CD4-positive, alpha-beta T cell treated with Interleukin-1 beta for 1 hour (primary cell): ENCODE measurements at places on chromosomes 2 and 18.

DNA sequence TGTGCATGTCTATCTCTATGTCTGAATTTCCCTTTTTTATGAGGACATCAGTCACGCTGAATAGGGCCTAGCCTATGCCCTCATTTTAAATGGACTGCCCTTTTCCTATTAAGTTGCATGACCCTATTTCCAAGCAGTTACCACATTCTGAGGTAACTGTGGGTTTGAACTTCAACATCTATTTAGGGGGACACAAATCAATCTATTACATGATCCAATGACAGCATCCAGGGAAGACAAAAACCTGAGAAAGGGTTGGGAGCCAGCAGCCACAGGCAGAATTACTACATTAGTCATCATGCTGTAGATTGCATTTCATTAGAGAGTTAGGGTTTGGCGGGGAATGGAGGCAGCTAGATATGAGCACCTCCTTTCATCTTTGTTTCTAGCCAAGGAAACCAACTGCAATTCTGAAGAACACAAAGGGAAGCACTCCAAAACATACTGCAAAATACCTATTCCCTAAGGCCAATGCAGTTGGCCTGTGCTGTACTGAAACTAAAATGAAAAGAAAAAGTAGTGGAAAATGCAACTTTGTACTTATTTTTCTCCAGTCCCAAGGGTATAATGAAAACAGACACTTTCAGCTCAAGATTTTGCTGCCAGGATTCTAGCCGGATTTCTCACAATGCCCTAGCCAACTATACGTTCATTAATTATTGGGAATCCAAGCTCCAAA is 40.4 kb upstream of the C1D start:
- DNase-seq, result no peak

DNA sequence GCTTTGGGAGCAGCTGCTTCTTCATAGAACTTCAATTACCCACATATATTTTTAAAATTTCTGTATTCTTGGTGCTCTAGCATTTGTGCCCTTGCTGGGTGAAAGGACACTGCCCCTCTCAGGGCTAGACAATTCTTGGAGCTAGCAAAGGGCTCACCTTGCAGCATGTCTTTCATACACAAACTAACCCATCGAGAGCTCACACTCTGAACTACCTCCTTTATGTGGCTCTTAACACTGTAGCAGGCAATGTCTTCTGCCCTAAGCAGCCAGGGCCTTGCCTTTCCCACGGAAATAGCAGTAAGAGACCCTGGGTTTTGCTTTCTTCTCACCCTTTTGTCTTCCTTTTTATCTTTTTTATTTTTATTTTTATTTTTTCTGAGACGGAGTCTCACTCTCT is 234.0 kb downstream of the ACTR3 start:
- no peak for DNase-seq

DNA sequence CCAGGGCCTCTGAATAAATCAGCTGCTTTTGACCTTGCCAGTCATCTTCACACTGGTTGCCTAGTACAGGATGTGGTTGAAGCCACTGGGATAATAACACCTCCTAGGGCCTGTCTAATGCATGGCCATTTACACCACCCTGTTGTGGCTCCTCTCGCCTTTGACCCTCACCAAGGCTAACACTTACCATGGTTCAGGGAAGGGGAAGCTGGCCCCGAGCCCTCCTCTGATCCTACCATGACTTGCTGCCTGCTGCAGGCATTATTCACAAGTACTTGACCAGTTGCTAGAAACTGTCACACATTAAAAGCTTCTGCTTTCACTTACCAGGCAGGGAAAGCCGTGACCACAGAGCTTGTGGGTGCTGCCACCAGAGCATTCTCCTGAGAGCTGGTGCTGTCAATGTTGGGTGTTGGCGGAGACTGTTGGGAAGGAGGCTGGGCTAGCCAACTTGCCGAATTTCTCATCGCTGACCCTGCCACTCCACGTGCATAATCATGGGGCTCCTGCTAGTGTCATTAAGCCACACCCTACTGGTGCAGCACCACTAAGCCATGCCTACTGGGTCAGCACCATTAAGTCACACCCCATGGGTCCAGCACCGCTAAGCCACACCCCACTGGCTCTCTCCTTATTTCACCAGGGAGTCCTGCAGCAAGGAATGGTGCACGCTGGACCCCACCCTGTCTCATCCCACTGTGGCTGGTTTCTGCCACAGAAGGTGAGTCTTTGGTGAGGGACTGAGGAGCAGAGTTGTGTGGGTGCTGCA is 47.0 kb upstream of the TTC39C start:
- peak; percentile 48 for DNase-seq

DNA sequence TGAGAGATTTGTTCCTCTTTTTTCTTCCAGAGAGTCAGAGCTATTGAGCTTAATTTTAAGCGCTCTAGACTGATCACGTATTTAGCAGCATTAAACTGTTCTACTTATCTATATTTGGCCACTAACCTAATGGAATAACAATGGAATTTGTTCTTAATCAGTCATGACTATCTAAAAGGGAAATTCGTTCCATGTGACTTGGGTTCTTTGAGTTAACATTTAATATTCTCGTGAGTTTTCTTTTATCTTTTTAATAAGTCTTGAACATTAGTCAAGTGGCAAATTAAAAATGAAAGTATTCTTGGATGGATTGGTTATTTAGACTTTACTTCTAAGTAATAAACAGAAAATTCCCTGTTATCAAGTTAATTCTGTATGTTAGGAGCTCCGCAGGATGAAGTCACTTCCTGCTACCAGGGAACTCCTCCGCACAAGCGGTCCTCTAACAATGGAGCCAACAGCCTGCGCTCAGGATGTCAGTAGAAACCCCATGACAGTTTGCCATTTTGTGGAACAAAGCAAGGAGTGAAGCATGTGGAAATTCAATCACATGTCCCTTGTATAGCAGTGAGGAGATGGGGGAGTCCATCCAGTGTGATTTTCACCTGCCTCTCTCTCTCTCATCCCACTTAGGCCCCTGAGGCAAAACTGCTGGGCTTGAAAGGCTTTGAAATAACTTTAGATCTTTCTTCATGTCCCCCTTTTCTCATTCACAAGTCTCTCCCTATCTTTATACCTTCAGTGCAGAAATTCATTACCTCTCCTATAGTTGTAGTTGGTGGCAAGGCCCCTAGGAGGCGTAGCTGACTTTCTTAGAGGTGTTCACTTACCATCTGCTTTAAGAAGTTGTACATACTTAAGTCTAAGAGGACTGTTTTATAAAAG is 138.1 kb downstream of the WDR7 start:
- no peak for DNase-seq

- no peak for DNase-seq
These were observed 306.5 kb upstream of the TNP1 start for GRCh38 chr2:217166241-217166850.

DNA sequence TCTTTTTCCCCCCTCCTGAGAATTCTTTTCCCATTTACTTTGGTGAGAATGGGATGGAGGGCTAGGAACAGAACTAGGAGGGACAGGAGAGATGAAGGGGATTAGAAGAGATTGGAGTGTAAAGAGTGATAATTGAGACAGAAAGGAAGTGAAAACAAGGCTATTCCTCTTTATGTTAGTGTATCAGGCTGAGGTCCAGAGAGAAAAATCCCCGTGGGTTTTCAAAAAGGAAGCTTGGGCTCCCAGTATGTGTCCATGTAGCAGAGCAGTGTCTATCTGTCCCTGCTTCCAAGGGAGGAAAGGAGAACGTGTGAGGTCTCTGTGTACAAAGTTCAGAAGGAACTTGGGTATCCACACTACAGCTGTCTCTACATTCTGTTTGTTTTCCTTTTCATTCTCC is 59.9 kb upstream of the KCNE4 start:
- no peak for DNase-seq

DNA sequence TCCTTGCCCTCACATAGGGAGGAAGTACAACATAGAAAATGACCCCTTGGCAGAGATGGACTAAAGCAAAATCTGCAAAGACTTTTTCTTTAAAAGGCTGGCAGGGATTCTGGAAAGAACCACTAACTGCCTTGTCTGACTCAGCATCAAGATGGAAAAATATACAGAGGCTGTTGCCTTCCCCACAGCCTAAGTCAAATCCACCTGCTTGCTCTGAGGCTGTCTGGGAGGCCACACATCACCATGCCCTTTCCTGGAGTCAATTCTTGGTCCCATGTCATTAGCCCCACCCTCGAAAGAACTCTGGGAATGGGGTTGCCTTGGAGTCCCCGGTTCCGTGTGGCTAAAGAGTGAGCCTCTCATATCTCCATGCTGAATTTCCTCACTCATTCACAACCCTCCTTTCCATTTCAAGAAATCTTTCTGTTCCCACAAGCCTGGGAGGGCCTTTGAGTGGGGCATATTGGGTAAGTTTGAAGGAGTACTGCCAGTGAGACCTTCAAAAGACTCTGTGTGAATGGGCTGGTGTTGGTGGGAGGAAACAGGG is 39.4 kb downstream of the BMP10 start:
- no peak for DNase-seq

DNA sequence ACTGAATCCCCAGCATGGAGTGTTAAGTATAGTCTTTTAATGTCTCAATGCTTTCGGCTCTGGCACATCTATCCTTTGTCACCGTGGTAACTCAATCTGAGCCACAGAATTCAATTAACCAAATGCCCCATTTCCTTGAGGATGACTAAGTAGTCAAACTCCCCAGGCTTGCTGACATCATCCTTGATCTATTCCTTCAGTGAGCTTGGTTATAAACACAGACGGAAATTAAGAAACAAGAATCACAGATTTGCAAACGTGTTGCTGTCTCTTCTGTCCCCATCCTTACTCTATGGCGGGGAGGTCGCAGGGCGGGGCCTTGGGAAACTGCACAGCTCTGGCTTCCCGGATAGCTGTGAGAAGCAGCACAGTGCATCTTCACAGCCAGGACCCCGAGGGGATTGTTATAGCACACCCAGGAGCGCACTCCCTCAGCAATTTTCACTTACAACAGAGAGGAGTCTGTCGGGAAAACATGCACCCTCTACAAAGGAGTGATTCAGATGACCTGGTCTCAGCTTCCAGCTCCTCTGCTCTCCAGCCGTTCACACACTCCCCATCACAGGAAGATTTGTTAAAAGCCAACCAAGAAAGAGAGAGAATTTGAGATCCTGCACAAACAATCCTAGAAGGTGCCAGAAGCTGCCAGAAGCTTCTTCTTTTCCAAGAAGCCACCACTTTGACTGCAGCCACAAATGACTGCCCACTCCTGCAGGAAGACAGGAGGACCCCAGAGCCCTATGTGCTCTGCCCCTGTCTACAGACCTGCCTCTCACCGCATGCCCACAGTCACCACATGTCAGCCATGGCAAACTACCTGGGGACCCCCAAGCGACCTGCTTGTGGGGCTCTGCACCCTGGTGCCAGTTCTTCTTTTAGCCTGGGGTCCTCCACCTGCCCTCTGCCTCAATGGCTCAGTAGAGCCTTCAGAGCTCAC is 44.9 kb upstream of the YWHAQ start:
- DNase-seq, result no peak

DNA sequence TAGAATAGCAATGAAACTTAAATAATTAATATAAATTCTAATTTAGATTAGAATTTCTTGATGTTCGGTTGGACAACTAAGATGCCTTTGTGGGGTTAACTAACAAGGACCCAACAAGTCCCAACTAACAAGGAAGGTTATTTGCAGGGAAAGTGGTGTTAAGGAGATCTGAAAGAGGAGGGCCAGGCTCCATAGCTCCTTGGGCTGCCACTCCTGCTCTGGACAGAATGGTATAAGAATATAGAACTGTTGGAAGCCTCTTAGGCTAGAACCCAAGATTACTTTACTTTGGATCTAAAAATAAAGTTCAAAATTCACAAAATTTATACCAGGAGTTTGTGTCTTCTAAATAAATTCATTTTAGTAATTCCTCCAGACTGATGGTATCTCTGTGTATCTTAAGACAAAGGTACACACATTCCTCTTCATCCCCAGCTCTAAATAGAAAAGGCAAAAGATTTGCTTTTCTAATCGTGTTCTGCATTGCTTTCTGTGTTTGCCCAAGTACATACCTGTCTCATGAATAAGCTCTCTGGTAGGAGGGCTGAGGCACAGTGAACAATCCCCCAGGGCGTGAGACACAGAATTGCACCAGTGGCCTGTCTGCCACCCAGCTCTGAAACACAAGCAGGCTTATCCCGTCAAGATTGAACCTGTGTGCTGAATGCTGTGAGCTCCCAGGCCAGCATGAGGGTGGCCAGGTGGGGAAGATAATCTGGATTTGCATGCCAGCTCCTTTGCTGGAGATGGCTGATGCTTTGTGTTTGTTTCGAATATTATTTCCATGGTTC is 176.0 kb downstream of the ACKR3 start:
- DNase-seq, result no peak

DNA sequence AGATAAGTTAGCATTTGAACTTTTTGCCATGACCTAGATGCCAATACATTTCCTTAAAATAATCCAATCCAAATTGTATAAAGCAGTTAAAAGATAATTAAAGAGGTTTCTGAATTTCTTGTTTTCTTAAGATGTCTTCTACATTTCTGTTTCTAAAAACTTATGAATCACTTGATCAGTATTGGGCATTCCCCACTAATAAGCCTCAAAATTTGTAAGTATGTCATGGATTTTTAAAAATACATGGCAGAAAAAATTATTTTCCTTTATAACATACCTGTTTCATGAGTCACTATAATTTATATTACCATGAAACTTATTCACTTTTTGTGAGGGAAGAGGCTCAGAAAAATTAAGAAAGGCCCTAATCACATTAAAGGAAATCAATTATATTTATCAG is 90.3 kb upstream of the TFPI start:
- no peak for DNase-seq

DNA sequence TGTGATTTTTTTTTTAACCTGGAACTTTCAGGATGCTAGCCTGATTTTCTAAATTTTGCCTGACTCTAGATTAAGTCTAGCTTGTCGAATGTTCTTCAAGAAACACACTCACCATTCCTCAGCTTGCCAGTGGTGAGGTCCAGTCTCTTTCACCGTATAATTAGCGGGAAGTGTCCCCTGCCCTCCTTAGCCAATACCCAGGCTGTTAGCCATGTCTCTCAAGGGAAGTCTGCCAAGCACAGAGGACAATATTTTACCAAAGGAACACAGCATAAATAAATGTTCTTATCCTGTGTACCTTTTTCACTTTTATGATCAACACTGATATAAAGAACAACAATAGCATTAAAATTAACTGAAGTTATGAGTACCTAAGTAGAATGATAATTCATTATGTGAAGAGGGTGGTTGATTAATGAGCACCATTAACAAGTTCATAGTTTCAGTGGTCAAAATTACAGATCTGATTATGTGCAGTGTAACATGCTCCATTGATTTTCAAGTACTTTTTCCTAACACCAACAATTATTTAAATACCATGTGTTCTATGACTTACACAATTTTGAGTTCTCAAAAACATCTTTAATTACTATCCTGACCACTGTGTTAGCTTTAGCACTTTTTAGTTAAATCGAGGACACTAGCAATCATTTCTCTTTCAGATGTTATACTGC is 445.8 kb upstream of the RAB12 start:
- no peak for DNase-seq
